ENCODE measurements at places on chromosomes 5 and 9.

- no peak for DNase-seq
Observed at GRCh38 chr9:73665253-73665652, 513.6 kb downstream of the ANXA1 start.

- DNase-seq, result no peak
Observed at GRCh38 chr5:1443171-1443570, 2.1 kb downstream of the SLC6A3 start.

DNA sequence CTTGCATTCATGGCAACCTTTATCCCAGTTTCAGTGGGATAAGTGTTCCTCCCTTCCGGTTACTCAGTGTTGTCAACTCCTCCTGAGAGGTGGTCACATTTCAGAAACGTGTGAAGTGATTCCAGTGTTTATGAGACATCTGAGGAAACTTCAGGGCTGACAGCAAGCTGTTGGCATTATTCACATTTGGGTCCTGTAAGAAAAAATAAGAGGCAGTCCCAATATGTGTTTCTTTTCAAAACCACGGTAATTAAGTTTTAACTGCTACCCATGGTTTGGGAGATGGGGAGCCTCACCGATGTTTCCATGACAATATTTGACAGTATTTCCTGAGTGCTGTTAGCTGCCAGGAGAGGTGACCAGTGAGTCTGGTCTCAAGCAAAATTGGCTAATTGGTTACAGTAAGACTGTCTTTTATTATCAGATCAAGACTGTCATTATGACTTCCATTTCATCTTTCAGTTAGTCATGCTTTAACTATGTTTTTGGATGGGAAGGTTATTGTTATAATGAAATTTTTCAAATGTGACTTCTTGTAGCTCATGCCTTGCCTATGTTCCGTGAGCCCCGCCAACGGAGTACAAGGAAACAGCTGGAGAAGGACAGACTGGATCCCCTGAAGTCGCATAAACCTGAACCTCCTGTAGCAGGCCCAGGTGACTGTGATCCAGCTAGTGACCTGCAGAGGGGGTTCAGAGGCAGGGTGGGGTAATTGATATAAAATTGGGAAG, 115.3 kb downstream of the GDNF start:
- DNase-seq, result no peak

- no peak for DNase-seq
Observed at GRCh38 chr9:106284296-106284695, 578.7 kb upstream of the ZNF462 start.

DNA sequence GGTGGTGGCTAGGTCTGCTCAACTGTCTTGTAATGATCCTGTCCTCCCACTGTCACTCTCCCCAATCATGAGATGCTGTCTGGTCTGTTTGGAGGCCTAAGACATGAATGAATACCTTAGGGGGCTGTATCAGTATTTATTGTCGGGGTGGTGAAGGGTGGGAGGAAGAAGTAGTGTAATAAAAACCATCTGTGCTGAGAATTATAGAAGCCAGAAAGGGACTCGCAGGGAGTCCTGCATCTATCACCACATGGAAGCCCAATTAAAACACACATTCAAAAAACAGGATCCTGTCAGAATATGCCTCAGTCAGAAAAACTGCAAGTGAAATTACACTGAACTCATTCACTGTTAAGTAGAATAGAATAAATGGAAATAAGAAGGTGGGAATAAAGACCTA, 1134.3 kb upstream of the C9orf72 start:
- no peak for DNase-seq

GRCh38 chr5:171152382-171152781, 156.7 kb upstream of the TLX3 start:
- DNase-seq, result no peak

- no peak for DNase-seq
Observed at GRCh38 chr9:92328225-92328624, 2.5 kb downstream of the CENPP start.

DNA sequence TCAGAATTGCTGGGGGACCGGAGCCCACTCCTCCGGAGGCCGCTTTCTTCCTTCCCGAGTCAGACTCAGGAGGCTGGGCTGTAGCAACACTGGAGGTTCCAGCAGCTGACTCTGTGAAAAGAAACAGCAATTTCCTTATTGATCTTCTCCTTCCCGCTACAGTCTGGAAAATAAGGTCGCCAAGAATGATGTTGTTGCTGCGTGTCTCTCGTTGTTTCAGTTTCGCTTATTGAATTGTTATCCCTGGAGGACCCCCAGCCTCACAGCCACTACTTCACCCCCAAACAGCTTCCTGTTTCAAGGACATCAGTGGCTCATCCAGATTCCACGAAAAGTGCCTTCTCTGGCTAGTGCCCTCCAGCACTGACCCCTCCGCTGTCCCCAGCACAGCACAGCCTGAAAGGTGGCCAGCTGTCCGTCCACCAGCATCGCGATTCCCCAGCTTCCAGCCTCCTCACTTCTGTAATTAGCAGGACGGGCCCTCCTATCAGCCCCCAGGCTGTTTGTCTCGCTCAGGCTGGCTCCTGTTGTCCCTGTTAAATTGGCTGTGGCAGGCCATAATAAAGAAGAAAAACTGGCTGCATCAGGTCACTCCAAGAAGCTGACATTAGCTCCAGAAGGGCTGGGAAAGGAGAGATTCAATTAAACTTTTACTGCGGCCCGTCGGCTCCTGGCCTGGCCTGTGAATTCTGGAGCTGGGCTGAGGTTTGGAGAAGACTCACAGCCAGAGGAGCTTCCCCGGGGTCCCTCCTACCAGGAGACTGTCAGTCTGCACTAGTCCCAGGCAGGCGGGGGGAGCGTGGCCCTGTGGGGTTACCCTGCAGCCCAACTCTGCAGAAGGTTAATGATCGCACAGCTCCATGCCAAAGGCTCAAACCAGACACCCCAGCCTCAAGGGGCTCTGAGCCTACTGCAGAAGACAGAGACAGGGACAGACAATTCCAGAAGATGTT, 40.5 kb downstream of the OLFM1 start:
- DNase-seq, result no peak

- DNase-seq, result no peak
Observed at GRCh38 chr9:89668216-89668865, 63.5 kb downstream of the GADD45G start.

DNA sequence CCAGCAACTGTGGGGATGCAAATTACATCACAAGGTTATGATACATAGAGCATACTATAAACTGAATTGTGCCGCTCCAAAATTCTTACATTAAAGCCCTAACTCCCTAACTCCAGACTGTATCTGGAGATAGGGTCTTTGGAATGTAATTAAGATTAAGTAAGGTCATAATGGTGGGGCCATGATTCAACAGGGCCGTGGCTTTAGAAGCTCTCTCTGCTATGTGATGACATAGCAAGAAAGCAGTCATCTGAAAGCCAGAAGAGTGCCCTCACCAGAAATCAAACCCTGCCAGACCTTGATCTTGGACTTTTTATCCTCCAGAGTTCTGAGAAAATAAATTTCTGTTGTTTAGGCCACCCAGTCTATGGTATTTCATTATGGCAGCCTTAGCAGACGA, 123.9 kb downstream of the FBXL17 start:
- DNase-seq, result no peak

Data from T-helper 1 cell (primary cell).